ENCODE measurements at places on chromosomes 5 and 9.

DNA sequence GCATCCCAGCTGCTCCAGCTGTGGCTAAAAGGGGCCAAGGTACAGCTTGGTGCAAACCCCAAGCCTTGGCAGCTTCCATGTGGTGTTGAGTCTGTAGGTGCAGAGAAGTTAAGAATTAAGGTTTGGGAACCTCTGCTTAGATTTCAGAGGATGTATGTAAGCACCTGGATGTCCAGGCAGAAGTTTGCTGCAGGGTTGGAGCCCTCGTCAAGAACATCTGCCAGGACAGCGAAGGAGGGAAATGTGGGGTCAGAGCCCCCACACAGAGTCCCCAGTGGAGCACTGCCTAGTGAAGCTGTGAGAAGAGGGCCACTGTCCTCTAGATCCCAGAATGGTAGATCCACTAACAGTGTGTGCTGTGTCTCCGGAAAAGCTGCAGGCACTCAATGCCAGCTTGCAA is 236.2 kb upstream of the ADRA1B start:
- no peak overlapping the region for H3K27ac ChIP-seq
- H3K36me3 ChIP-seq, result no peaks in the 10 kb centered on the region
- no peaks in the 10 kb centered on the region for H3K27me3 ChIP-seq
- H3K4me3 ChIP-seq, result no peak overlapping the region

DNA sequence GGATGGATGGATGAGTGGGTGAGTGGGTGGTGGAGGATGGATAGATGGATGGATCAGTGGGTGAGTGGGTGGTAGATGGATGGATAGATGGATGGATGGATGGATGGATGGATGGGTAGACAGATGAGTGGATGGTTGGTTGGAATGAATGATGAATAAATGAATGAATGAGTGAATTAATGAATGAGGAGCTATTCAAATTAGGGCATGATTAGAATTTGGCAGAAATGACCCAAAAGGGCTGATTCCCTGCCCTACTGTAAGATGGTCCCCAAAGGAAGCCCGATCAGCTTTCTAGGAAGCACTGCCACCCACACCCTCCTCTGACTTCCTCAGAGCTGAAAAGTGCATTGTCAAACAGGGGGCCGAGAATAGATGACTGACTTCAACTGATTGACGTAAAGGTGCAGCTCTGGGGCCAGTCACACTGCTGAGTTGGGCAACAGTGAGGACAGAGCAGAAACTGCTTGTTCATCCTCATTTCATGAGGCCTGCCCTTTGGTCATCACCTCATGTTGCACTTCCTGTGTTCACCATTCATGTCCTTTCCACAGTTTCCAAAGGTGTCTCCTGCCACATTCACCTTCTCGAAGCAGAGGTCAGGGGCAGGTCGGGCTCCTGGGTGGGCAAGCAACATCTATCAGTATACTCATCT is 34.3 kb downstream of the NIPAL4 start:
- H3K27ac ChIP-seq, result no peak overlapping the region
- H3K36me3 ChIP-seq, result peaks cover 9% of the 10 kb centered on the region
- DNase-seq, result peak; percentile 25
- no peak overlapping the region for H3K4me3 ChIP-seq
- H3K27me3 ChIP-seq, result no peaks in the 10 kb centered on the region
- no peaks in the 10 kb centered on the region for H3K4me1 ChIP-seq

GRCh38 chr5:55101556-55102276 is 730 bp upstream of the GZMA start:
- H3K4me1 ChIP-seq, result no peaks in the 10 kb centered on the region
- H3K36me3 ChIP-seq, result no peaks in the 10 kb centered on the region
- no peaks in the 10 kb centered on the region for H3K27me3 ChIP-seq
- DNase-seq, result no peak

DNA sequence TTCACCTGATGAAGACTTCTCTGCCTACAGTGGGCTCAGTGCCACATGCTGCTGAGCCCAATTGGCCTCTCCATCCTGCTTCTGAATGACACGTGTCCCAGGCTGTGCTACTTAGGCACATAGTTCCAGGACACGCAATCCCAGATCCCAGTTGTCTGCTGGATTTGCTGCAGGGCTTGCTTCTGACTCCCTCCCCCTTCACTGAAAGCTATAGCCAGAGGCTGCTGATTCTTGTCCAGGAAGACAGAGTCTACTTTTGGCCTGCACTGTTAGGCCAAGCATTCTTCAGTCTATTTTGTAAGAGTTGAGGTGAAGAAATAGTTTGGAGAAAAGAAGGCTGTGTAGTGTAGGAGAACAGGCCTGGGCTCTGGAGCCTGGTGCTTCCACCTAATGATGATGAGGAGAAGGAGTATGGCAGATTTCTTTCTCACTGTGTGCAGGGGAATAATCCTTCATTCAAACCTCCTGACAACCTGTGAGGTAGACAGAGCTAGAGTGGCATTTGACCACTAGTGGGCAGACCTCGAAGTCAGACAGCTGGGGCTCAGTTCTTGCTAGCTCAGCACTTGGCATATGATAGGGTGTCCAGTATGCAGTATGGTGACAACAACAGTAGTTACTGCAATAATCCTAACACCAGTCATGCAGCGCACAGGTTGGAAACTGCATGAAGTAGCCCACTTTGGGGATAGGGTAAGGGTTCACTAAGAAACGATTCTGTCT is 19.5 kb upstream of the ASPN start:
- H3K27me3 ChIP-seq, result no peaks in the 10 kb centered on the region
- no peaks in the 10 kb centered on the region for H3K36me3 ChIP-seq
- DNase-seq, result peak; percentile 88
- no peak overlapping the region for H3K4me3 ChIP-seq

GRCh38 chr5:31614151-31615020 is 24.5 kb upstream of the PDZD2 start:
- DNase-seq, result no peak
- H3K4me1 ChIP-seq, result no peaks in the 10 kb centered on the region
- no peak overlapping the region for H3K4me3 ChIP-seq
- H3K36me3 ChIP-seq, result no peaks in the 10 kb centered on the region
- no peaks in the 10 kb centered on the region for H3K27me3 ChIP-seq

All from sigmoid colon (tissue), 7 donors.